H7 (cell line): ENCODE measurements at places on chromosomes 16 and 17. TPM values are rescaled to one million over a fixed set of nuclear protein-coding genes. Genes with fewer than 3 reads are reported as not detected.

- peak; percentile 92 for DNase-seq
Observed at GRCh38 chr17:10327640-10328039, 45.2 kb downstream of the MYH13 start.

- no peak for DNase-seq
Observed at GRCh38 chr16:75060723-75061122, 55.9 kb downstream of the LDHD start.

DNA sequence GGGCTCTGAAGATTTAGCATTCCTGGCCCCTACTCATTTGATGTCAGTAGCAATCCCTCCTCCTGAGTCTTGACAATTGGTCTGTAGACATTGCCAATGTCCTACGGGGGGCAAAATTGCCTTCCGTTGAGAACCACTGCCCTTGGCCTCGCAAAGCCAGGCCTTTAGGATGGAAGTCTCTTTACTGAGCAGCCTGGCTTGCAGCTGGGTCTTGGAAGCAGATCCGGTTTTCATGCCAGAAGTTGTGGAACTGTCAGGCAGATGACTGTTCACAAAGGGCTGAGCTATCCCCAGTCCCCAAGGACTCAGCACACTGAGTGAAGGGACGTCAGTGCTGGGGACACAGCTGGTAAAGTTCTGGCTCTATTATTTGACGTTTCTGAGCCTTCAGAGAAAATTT is 83.2 kb downstream of the WSCD1 start:
- no peak for DNase-seq

DNA sequence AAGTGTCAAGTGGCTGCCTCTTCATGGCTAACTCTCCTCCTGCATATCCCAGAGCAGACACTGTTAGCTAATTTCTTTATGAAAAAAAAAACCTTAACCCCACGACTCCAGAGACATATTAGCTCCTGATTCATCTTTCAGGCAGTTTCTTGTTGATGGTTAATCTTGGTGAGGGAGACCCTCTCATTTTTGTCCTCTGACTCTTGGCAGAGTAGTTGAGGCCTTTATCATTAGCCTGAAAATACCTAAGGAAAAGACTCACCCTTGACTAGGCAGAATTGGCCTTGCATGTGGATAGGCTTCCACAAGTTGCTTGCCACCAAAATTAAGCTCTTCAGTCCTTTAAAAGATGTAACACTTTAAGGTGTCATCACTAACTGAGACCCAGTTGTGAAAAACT is 4.0 kb downstream of the CRYBA1 start:
- no peak for DNase-seq

GRCh38 chr17:81509972-81510784 is 2.4 kb downstream of the ACTG1 start:
- DNase-seq = no peak

DNA sequence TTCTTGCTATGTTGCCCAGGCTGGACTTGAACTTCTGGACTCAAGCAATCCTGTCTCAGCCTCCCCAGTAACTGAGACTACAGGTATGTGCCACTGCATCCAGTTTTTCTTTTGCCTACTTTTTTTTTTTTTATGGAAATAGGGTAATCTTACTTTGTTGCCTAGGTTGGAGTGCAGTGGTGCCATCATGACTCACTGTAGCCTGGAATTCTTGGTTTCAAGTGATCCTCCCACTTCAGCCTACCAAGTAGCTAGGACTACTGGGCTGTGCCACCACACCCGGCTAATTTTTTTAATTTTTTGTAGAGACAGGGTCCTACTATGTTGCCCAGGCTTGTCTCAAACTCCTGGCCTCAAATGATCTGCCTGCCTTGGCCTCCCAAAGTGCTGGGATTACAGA is 10.0 kb downstream of the LRRC36 start:
- no peak for DNase-seq

- DNase-seq = no peak
Observed at GRCh38 chr17:59712862-59713261, 5.4 kb downstream of the VMP1 start.

GRCh38 chr17:30104575-30105339 is 11.9 kb upstream of the NSRP1 start:
- peak; percentile 56 for DNase-seq

GRCh38 chr16:87754535-87754934 is 11.3 kb downstream of the KLHDC4 start:
- DNase-seq = no peak

DNA sequence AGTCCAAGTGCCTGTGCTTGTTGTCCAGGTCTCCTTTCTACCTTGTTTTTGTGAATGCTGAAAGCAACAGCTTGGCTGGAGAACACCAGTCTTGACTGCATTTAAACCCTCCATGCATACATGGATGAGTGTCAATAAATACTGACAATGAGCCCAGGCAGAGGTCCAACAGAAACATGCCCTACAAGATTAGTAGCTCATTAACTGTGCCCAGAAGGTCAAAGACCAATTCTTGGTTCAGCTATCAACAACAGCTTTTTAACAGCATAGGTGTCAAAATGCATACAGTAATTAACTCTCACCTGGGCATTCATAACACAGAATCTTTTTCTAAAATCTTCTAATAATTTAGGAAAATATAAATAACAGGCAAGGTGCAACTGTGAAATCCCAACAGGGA is 63.2 kb downstream of the N4BP1 start:
- no peak for DNase-seq

DNA sequence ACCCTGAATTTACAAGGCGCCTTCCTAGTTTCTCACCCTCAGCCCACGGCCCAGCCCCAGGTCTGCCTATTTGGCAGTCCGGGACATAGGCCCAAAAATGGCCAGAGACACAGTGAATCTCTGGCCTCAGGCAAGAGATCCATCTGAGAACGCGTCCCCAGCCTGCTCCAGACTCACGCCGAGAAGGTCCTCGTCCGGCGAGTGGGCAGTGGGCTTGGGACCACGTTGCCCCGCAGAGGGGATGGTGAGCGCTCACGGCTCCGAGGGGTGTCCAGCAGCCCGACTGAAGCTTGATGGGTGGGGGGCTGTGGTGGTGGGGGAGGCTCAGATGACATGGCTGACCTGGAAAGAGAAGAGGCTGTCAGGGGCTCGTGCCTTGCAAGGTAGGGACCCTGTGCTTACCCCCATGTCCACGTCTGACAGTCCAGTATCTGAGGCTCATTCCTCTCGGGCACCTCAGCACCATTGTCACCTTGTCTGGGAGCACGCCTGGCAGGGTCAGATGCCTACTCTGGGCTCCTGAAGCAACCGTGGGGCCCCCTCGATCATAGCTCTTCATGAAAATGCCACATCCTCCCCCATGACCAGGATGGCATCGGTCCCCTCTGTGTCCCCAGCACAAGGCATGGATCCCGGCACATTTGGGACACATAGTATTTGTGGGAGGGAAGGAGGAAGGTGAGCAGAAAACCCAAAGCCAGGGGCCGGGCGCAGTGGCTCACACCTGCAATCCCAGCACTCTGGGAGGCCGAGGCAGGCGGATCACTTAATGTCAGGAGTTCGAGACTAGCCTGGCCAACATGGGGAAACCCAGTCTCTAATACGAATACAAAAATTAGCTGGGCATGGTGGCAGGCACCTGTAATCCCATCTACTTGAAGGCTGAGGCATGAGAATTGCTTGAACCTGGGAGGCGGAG is 9.6 kb downstream of the CARHSP1 start:
- no peak for DNase-seq

DNA sequence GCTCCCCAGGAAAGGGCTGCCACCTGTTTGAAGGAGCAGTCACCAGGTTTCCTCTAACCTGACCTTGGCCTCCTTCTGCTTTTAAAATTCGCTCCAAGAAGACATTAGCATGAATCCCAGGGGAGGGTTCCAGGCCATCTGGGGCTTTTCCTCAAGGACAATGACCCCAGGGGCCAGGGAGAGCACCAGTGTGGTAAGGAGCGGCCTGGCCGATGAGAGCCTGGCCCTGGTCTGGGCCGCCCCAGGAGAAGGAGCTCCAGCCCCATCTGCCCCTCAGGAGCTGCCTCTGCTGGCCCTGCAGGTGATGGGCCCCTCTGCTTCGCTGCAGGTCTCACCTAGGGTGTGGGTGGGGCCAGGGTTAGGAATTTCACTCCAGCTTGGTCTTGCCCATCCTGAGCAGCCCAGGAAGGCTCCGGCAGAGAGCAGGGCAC is 209.2 kb upstream of the TNRC6C start:
- DNase-seq = peak; percentile 69

AATF gene
- total RNA-seq = 65.4 and 74.7 TPM in 2 replicates

TBC1D3I gene
- 0.26 TPM in 1 of 2 replicates, not detected in the other for total RNA-seq

TAT gene
- total RNA-seq = not detected in 2 replicates

ABI3 gene
- 1.9 and 2.7 TPM in 2 replicates for total RNA-seq

MYH1 gene
- total RNA-seq = not detected in 2 replicates

SRL gene
- total RNA-seq = 0.07 TPM in 1 of 2 replicates, not detected in the other

TRIM65 gene
- 66.4 and 69.4 TPM in 2 replicates for total RNA-seq

TBC1D3D gene
- not detected in 2 replicates for total RNA-seq
